ENCODE measurements at places on chromosomes 7 and 10. TPM values are rescaled to one million over a fixed set of nuclear protein-coding genes. Genes with fewer than 3 reads are reported as not detected.

DNA sequence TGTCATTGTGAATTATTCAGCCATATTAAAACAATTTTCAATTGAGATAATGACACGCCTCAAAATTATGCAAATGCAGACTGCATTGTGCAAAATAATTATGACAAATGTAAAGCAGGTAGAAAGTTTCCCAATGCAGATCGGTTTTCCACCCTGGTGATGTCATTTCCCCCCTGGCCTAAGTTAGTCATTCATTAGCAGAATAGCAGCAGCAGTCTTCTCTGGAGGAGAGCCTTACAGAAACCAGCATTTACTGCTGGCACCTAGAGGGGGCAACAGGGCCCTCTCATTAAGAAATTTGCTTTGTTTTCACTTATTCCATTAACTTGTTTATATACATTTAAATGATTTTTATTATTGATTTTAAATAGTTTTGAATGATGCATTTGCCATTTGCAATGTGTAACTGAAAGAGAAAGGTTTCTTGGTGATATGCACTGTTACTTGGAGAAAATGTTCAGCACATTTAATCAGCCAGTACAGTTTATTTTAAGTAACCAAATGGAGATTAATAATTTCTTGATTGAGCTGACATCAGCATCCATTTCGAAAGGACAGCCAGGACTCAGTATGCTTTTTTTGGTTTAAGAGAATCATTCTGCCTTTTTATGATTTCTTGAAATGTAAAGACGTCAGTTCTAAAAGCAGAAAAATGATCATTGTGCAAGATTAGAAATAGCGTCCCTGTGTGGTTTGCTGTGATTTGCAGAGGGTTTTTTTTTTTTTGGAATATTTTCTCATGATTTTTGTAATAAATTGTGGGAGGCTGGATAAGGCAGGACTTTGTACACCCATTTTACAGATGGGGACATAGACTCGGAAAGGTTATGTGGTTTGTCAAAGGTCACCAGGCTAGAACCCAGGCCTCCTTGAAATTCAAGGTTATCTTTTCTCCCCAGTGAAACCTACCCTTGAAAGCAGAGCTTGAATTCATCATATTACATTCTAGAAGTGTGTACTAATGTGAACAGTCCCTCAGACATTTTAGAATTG, 3.5 kb downstream of the ARID5B start:
- no peak for DNase-seq

PLA2G12B gene
- not detected for total RNA-seq

CTAGE4 gene
- 1.6 TPM for total RNA-seq

DNA sequence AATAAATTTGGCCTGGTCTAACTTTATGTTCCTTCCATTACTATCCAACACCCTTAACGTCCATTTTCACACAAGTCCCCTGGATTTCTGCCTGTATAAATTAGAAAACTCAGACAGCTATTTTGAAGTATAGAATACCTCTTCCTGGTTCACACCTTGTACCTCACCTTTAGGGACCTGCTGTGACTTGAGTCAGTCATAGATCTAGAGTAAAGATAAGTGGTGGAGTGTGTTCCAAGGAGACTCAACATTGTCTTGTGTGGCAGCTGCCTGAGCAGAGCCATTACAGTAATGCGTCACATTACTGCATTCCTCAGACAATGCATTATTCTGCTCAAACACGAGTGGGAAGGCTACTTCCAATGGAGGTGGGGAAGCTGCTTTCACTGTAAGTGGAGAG, 513.9 kb downstream of the ADRA2A start:
- no peak for DNase-seq

GGCT gene
- 24.6 TPM for total RNA-seq

DNA sequence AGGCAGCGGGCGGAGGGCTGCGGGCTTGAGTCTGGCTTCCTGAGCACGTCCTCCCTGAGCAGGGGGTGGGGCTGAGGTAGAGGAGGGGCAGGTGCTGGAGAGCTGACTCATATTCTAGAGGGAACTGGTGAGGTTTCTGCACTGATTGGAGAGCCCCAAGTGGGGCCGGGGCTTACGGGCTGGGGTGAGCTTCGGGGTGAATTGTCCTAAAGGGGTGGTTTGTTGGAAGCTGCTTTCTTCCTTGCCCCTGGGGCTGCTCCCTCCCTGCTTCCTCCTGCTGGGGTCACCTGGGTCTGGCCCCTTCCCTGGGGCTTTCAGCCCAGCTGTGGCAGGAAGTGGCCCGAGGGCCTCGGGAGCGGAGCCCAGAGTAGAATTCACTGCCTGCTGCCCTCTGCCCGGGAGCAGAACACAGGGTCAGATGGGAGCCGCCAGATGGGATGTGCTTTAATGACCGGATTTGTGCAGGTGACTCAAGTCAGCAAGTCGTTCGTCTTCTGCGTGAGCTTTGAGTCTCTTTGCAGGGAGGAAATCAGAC, 48.6 kb downstream of the FAM20C start:
- no peak for DNase-seq

DNA sequence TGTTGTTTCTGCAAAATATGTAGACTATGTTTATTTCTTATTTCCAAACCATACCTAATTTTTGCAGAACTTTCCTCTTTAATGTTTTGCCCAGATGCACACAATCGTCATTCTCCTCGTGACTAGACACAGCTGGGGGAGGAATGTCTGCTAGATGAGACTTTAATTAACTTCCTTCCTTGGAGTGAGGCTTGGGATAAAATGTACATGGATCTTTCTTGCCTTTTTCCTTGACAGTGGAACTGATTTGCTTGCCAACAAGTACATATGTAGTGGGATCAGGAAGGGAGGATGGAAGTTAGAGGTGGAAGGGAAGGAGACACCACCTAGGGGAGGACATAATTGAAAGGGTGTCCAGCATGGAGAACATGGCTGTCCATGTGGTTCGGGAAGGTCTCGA, 172.5 kb downstream of the VTI1A start:
- no peak for DNase-seq

DNA sequence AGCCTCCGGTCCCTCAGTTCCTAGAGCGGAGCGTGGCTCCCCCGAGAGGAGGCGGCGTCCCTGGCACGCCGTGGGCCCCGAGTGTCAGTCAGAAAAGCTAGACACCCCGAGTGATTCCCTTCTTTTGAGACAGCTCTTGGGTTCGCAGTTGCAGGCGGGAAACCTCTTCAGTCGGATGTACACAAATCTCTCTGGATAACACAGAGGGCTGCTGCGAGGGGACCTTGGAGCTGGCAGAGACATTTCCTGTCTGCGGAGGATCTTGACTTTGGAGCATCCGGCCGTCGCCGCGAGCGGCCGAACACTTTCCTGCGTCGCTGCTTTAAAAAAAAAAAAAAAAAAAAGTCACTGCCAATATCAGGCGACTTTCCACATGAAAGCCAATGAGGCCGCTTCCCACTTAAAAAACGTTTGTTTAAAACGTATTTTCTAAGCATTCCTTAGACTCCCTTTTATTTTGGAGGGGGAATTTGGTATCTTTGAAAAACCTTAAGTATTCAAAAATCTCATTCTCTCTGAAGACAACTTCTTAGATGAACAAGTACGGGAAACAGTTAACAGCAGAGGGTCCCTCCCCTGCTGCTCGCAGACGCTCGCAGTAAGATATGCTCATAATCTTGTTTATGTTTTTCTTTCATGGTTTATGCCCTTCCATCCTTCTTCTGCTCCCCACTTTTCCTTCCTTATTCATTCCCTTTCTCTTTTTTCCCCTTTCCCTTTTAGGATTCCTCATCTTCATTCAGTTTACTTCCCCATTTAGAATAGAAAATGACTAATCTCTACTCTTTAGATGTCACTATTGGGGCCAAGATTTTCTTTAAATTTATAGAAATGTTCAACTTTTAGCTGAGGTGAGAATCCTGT, 10.0 kb downstream of the HHEX start:
- DNase-seq: no peak

DNA sequence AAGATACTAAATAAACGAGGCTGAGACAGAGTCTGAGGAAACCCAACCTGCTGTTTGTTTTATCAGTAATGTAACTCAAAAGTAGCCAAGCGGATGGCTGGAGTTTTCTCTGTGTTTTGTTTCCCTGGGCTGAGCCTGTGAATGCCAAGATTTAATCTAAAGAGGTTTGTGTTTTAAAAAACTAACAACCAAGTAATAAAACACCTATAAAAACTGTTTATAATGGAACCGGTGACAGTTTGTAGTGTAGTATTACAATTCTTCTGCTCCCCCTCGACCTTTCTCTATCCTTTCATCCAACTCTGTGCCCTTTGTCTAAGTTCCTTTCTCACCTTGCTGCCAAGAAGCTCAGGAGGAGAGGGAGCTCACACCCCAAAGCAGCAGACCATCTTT, 2.6 kb upstream of the KAT6B start:
- DNase-seq: no peak

DNA sequence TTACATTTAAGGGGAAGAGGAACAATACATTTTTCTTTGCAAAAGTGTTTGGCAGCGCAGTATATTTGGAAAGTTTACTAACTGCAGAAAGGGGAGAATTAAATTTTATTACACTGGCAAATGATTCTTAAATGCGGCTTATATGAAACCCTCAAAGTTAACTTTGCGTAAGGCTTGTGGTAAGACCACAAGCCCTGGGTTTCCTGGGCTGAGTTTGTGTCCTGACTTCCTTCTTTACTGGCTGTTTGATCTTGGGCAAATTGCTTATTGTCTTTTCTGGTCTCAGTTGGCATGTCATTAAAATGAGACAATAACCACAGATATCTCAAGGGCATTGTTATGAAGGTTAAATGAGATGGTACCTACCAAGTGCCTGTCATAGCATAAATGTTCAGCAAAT, 106.8 kb downstream of the GLRX3 start:
- DNase-seq: no peak

- no peak for DNase-seq
These were observed 73.5 kb upstream of the PDSS1 start for GRCh38 chr10:26624006-26624405.

WASL gene
- total RNA-seq: 43.5 TPM

PRPS1L1 gene
- total RNA-seq: not detected

- no peak for DNase-seq
These were observed 253.5 kb downstream of the ABCA13 start for GRCh38 chr7:48424731-48425130.

LIPK gene
- not detected for total RNA-seq

DNA sequence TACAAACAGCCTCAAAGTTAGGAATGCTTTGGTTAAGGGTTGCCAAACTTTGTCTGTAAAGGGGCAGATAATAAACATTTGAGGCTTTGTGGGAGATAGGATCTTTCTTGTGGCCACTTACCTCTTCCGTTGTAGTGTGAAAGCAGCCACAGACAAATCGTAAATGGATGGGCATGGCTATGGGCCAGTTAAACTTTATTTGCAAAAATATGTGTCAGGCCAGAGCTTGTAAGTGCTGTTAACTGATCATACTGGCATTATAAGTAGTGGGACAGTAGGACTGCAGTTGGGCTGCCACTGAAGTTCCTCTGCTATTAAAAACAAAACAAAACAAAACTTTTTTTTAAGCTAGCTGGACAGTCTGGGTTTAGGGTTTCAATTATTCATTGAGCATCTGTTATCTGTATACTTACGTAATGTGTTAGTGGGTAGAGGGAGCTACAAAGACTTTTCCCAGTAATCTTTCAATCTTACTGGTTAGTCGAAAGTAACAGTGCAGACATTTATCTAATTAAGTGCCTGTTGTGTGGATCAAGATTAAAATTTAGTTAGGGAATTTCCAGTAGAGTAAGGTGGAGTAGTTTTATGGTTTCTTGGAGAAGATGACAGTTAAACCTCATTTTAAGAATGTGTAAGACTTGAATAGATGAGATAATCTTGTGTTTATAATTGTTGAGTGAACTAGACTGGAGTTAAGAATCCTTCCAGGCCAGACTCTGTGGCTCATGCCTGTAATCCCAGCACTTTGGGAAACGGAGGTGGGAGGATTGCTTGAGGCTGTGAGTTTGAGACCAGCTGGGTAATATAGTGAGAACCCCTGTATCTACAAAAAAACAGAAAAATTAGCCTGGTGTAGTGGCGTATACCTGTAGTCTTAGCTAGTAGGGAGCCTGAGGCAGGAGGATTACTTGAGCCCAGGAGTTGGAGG, 100.1 kb downstream of the BTRC start:
- DNase-seq: no peak

DNA sequence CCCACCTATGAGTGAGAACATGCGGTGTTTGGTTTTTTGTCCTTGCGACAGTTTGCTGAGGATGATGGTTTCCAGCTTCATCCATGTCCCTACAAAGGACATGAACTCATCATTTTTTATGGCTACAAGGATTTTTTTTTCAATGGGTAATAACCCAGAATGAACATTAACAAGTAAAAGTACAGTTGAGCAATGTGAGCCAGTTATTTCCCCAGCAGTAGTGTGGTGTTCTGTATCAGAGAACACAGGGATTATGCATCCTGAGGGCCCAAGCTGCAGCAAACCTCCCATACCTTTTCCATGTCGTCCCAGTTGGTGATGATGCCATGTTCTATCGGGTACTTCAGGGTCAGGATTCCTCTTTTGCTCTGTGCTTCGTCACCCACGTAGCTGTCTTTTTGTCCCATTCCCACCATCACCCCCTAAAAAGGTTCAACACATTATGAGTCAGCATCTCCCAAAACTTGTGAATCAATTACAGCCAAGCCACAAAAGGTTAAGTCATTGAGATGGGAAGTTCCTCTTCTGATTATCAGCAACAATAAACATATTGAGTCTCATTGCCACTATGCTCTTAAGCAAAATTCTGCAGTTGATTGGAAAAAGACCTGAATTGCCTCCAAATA, 5.5 kb downstream of the ACTA2 start:
- no peak for DNase-seq

DNA sequence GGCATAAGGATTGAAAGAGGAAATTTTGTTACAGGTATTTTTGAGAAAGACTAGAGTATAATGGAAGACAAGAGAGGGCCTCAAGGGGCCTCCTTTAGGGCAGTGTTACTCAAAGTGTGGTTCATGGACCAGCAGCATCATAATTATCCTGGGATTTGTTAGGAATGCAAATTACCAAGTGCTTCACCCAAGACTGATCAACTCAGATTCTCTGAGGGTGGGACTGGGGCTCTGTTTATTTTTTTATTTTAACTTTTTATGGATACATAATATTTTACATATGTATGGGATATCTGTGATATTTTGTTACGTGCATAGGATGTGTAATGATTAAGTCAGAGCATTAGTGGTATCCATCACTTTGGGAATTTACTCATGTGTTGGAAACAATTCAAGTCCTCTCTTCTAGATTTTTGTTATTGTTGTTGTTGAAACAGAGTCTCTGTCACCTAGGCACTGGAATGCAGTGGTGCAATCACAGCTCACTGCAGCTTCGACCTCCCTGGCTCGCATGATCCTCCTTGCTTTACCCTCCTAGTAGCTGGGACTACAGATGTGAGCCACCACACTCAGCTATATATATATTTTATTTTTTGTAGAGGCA, 2.2 kb upstream of the KCTD7 start:
- DNase-seq: no peak

GRCh38 chr7:122528879-122529481, 169.9 kb downstream of the RNF133 start:
- no peak for DNase-seq
